ENCODE measurements at places on chromosomes 6 and 20. TPM values are rescaled to one million over a fixed set of nuclear protein-coding genes. Genes with fewer than 3 reads are reported as not detected.

Gene LRFN2
- total RNA-seq = not detected

Gene GABRR1
- total RNA-seq = not detected

Gene ATXN1
- 28.7 TPM for total RNA-seq

Gene KCNK15
- not detected for total RNA-seq

Gene SIGLEC1
- total RNA-seq = 13.9 TPM

Gene LY6G6D
- total RNA-seq = not detected

Gene LCA5
- total RNA-seq = 0.49 TPM

Gene C6orf132
- 0.16 TPM for total RNA-seq

Gene DTD1
- 16.8 TPM for total RNA-seq

Gene TRIM15
- total RNA-seq = 3.0 TPM

Gene PSORS1C2
- total RNA-seq = not detected

Gene ANGPT4
- total RNA-seq = not detected

Gene EEF1E1
- 10.9 TPM for total RNA-seq

Gene NOX3
- total RNA-seq = not detected

Gene MCHR2
- not detected for total RNA-seq

Gene PRICKLE4
- 2.7 TPM for total RNA-seq

Gene BANF2
- total RNA-seq = not detected

Gene CDSN
- not detected for total RNA-seq

Gene ZBTB22
- total RNA-seq = 4.5 TPM

Gene MAN1A1
- total RNA-seq = 143 TPM

Gene SNAP91
- total RNA-seq = not detected

Gene SPTLC3
- 21.6 TPM for total RNA-seq

Gene TFAP2C
- not detected for total RNA-seq

Gene APOBEC2
- not detected for total RNA-seq

Gene CDH4
- 0.14 TPM for total RNA-seq

Gene APCDD1L
- total RNA-seq = not detected

Gene C6orf163
- total RNA-seq = 1.3 TPM

Gene HLA-DRB1
- 46.1 TPM for total RNA-seq

Gene CD109
- total RNA-seq = 0.88 TPM

Measured in right lobe of liver (tissue), 6 donors.